Bronchial epithelial cell (primary cell): ENCODE measurements at places on chromosomes 3 and 15.

DNA sequence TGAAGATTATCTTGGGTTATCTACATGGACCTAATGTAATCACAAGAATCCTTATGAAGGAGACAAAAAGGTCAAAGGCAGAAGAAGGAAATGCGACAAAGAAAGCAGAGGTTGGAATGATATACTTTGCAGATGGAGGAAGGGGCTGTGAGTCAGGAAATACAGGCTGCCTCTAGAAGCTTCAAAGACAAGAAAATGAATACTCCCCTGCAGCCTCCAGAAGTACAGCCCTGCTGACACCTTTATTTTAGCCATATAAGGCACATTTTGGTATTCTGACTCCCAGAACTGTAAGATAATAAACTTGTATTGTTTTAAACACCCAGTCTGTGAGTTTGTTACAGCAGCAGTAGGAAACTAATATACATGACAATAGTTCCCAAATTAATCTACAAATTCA is 58.6 kb downstream of the SIDT1 start:
- no peak for DNase-seq

DNA sequence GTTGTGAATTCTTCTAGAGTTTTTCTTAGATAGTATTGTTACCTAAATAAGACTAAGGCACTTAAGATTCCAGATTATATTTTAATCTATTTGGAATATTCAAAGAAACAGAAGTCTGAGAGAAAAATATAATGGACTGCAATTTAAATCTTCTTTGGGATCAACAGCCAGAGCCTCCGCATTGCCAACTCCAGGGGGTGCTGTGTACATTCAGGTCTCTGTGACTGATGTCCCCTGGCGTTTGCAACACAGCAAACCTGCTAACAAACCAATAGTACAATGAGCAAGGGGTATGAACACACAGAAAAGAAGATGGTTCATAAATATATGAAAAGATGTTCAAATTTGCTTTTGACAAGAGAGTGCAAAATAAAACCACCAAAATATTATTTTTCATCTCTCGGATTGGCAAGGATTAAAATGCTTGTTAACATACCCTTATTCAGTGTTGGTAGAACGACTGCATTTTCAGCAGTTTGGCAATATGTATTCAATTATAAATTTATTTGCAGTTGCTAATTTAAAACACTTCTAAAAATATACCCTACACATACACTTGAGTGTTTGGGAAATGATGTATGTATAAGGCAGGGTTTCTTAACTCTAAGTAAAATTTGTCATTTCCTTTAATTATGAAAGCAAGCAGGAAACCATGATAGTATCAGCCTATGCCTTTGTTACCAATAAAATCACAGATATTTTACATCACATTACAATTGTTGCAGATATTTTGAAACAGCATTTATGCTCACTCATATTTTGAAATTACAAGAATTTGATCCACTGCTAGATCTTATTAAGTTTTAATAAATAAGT is 16.1 kb upstream of the TM4SF1 start:
- peak; percentile 80 for DNase-seq

- DNase-seq = peak; percentile 65
Observed at GRCh38 chr3:131110087-131110486, 83.4 kb downstream of the NEK11 start.

DNA sequence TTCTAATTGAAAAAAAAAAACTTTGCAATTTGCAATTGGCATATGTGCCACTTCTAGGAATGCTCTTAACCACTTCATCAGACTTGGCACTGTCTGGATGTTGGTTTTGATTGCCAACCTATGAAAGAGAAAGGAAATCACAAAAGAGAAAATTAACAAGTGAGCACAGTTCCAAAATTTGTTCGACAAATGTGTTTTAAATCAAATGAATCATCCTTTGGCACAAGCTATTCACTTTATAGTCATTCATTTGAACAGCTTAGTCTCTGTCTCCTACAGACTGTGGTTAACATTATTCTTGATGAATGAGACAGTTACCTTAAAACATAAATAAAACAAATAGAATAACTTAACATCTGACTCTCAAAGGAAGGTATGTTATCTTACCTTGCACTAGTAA is 265.0 kb downstream of the EPHA3 start:
- DNase-seq = peak; percentile 47

DNA sequence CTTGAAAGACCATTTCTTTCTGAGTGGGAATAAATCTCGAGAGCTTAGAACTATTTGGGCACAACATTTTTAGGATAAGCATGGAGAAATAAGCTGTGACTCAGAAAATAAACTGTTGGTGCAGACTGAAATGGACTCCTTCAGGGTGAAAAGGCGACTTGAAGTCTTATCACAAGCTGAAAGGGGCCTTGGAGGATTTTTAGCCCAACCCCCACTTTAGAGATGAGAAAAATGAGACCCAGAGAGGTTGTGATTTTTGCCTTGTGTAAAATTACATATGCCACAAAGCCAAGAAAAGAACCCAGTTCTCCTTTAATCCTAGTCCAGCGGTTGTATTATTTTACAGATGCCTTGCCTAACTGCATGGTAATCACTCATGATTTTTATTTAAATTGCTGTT is 1.5 kb downstream of the ATP1B3 start:
- peak; percentile 38 for DNase-seq

- no peak for DNase-seq
Observed at GRCh38 chr3:194888916-194889315, 203.2 kb downstream of the FAM43A start.

- no peak for DNase-seq
Observed at GRCh38 chr15:58247855-58248842, 110.0 kb downstream of the AQP9 start.

GRCh38 chr3:46866720-46867549 is 3.7 kb upstream of the MYL3 start:
- DNase-seq = peak; percentile 26
